Activated naive CD4-positive, alpha-beta T cell (primary cell): ENCODE measurements at places on chromosomes 3 and 15.

GRCh38 chr3:149660462-149660861 lies 2.6 kb upstream of the WWTR1 start:
- DNase-seq: no peak

- DNase-seq: no peak
These were observed 21.2 kb downstream of the PXK start for GRCh38 chr3:58353722-58354553.

DNA sequence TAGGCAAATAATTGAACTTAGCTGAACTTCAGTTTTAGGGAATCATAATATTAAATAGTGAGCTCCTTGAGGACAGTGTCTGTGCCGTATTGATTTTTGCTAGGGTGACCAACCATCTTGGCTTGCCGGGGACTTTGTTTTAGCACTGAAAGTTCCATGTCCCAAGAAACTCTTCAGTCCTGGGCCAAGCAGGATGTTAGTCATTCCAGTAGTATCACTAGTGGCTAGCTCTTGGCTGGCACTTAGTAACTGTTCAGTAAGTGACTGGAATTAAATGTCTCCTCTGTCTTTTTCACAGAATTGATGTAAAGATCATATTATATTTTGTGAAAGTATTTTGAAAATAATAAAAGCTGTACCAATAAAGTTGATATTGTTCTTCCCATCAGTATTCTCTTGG lies 42.3 kb downstream of the RSRC1 start:
- DNase-seq: no peak

- DNase-seq: no peak
These were observed 47.5 kb downstream of the FEZF2 start for GRCh38 chr3:62325896-62326295.

DNA sequence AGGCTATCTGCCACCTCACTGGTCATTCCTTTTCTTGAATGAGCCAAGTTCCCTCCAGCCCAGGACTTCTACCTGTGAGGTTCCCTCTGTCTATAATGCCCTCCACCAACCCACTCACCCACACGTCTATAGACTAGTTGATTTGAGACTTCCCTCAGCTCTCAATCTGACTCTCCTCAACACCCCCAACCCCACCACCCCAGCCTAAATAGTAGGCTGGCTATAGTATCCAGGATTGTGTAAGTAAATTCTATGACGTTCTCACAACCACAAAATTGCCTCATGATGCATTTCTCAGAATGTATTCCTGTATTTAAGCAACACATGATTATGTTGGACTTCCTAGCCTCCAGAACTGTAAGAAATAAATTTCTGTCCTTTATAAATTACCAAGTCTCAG lies 2.2 kb downstream of the PLSCR1 start:
- DNase-seq: no peak

DNA sequence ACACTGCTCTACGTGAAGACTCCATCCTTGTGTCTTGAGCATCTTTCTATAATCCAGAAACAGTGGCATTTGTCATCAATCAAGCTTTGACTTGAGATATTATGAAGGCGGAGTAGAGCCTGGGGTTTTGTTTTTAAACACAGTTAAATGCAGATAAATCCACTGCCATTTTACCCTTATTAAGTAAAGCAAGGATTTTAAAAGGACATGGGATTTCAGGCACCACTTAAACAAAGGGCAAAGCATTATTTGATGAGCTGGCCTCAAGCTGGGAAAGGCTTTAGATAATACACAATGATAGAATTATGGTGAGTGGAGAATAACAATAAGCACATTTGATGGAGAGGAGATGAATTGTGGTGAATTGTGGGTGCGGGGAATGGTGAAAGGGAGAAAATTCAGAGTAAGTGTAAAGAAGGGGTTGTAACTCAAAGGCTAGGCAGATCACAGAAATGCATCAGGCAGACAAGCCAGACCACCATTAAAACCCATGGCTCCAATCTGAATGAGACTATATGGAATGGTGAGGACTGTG lies 54.9 kb upstream of the GLCE start:
- DNase-seq: no peak

GRCh38 chr3:60600848-60601247 lies 650.4 kb downstream of the FHIT start:
- no peak for DNase-seq

DNA sequence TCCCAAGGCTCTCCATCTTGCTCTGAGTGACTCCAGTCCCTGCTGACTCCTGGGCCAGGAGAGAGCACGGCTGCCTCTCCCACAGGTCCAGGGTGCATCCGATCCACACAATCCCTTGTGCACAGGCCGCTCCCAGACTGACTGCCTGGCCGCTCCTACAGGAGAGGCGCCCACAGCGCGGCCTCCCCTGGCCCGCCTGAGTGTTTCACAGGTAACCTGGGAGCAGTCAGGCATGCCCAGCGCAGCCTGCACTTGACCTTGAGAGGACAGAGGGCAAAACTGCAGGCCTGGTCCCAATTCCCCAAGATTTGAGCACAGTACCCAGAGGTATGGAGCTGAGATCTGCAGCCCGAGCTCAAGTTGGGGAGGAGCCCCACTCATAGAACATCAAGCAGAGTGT lies 490.2 kb downstream of the CNTN6 start:
- no peak for DNase-seq

DNA sequence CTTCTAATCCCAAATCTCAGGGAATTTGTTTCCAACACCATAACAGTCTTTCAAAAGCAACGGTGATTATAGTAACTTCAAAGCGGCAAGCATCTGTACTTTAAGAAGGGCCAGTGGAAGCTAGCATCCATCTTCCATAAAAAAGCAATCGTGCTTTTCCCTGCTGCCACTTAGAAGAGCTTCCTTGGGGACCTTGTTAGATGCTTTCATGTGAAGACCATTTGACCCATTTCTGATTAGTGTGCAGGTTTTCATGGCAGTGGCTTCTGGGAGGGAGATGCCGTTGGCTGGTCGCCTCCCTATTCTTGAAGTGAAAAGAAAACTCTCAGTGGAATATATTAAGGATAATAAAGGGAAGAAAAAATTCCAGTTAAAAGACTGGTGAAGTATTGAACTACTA lies 354.1 kb downstream of the ROBO2 start:
- DNase-seq: no peak

GRCh38 chr3:119147494-119147893 lies 1.5 kb downstream of the TEX55 start:
- no peak for DNase-seq

DNA sequence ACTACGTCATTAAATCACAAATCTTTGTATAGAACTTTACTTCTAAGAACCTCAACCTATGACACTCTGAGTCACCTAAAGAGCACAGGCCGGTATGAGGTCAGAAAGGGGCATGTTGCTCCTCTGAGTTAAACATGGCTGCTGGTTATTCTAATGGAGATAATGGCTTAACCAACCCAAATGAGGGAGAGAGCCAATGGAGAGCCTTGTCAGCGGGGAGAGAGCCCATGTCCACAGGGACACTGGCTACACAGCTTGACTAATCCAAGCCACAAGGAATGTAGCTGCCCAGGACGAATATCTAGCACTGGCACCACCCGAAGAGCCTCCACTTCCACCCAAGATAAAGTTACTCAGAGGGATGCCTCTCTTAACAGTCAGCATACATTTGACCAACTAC lies 77.0 kb upstream of the STAC start:
- no peak for DNase-seq

GRCh38 chr3:72352176-72352575 lies 496.1 kb downstream of the SHQ1 start:
- DNase-seq: no peak

DNA sequence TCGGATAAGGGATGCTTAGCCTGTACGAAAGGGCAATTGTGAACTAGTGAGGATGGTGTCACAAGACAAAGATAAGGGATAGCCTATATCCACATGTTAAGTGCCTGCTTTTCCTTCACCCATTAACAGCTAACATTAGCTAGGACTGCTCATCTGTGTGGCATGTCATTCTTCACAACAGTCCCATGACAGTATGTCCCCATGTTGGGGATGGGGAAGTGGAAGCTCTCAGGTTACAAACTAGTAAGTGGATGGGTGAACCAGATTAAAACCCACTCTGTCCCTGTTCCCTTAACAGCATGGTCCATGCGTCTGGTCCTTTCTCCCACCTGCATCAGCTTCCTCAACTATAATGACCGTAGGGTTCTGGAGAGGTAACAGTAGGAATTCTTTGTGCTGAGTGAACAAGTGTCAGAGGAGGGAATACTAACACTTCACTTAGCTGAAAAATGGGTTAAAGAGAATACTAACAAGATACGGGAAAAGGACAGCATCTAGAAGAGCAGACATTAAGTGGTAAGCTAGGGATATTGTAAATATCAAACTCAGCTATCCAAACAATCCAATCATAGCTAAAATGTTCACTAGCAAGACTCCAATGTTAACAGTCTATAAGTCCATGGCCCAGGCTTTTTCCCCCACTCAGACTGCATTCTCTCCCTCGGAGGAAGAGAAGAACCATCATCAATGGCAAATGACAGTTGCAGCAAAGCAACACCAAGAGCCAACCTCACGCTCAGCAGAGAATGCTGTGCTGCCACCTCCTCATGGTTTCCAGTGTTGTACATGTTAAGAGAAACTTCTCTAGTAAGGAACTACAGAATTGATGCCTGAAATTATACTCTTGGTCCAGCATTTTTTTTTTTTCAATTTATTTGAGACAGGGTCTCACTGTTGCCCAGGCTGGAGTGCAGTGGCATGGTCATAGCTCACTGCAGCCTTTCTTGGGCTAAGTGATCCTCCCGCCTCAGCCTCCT lies 5.0 kb downstream of the RPLP1 start:
- DNase-seq: no peak

GRCh38 chr3:55661141-55661540 lies 174.0 kb upstream of the WNT5A start:
- no peak for DNase-seq

DNA sequence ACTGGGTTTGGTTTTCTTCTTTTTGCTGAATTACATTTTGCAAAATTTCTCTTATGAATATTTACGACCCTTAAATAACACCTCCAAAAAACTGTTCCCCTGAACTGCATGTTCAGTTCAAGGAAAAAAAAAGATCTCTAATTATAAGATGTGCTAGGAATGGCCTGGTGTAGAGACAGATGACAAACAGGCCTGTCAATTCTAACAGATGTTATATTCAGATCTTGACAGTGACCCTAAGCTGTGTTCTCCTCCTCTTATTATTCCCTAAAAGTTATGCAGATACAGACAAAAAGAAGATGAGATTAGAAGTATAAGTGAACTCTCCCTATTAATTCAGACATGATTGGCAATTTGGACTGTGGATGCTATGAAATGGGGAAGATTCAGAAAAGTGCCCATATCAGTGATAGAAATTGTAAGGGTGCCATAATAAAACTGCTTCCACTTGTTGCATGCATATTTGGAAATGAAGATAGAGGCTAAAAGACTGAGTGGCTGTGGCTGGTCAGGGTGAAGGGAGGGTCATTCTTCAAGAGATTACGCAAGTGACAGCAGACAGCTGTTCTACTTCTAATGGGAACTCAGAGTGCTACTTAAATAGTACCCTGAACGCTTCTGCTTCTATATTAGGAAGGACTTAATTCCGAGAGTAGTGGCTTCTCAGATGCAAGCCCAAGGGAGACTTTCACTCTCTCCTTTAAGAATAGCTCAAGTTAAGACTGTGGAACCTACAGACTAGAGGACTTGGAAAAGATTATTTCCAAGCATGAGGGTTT lies 75.5 kb downstream of the ADAMTS9 start:
- DNase-seq: no peak

- no peak for DNase-seq
These were observed 71.5 kb downstream of the MCF2L2 start for GRCh38 chr3:183356920-183357319.

GRCh38 chr3:135532021-135532420 lies 433.5 kb upstream of the PPP2R3A start:
- DNase-seq: no peak

DNA sequence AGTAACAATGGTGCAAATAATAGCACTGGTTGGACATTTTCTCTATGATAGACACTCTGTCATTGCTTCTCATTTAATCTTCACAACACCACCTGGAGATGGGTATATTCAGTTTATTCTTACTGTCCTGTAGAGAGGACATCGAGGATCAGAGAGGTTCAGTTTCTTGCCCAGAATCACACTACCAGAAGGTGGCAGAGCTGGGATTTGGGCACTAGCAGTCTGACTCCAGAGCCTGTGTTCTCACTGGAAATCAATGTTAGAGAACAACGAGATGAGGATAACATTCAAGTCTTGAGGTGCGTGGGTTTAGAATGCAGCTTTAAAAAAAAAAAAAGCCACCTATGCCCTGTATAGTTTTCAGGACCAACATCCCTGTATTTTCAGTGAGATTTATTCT lies 127.8 kb downstream of the SYNPR start:
- DNase-seq: no peak

GRCh38 chr3:99313485-99313884 lies 324.9 kb upstream of the COL8A1 start:
- DNase-seq: no peak

DNA sequence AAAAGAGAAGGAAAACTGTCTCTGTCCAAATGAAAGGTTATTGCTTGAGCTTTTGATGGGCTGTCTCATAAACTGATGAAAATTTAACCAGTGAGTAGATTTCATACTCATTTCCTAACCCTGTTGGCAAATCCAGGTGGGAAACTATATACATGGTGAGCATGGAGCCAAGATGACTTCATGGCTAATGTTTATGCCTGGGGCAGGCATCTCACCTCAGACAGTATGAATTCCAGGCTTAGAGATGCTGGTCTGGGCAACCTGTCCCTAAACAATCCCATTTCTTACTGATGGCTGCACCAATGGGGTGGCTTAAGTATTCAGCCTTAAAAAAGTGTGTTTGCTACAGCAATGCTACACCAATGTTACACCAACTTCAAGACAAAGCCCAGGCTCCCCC lies 58.1 kb downstream of the SLTM start:
- no peak for DNase-seq

DNA sequence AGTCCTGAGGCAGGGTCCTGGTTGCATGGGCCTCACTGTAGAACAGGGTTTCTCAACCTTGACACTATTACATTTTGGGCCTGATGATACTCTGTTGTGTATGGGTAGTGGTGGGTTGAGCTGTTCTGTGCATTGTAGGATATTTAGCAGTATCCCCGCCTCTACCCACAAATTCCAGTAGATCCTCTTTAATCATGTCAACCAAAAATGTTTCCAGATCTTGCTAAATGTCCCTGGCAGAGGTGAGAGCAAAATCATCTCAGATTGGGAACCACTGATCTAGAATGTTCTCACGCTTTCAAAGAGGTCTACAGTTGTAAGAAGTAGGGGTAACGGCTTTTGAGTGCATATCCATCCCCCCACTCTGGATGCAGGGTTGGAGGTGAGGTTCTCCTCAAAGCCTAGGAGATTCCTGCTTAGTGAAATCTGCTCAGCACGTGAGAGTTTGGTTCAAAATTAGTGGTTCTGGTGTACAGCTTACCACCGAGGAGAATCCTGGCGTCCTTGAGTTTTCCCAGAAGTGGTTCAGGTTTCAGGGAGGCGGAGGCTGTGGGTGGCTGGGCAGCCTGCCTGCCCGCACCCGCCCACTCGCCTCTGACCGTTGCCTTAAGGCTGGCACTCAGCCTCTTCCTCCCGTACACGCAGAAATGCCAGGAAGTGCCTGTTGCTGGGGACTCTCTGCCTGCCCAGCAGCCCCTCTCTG lies 5.3 kb downstream of the ACVR2B start:
- no peak for DNase-seq

DNA sequence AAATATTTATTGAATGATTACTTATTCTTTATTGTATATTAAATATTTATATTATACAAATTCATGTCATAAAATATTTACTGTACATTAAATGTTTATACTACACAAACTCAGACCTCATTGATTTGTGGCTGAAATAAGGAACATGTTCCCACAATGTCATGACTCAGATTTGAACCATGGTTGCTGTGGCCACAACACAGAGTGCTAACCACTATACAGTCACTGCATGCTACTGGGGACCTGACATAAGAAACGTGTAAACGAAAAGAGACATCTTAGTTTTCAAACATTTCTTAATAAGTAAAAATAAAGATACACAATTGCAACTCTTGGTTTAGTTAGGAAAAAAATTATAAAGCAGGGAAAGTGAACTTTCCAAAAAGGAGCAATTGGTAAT lies 99.1 kb upstream of the AGTR1 start:
- no peak for DNase-seq
